ENCODE measurements at places on chromosomes 5 and 9.

GRCh38 chr5:116702776-116703175 lies 128.2 kb upstream of the SEMA6A start:
- DNase-seq, result no peak

GRCh38 chr5:155252025-155252424 lies 238.5 kb downstream of the KIF4B start:
- DNase-seq, result no peak

- DNase-seq, result no peak
Observed at GRCh38 chr5:144567421-144567780, 396.7 kb downstream of the KCTD16 start.

DNA sequence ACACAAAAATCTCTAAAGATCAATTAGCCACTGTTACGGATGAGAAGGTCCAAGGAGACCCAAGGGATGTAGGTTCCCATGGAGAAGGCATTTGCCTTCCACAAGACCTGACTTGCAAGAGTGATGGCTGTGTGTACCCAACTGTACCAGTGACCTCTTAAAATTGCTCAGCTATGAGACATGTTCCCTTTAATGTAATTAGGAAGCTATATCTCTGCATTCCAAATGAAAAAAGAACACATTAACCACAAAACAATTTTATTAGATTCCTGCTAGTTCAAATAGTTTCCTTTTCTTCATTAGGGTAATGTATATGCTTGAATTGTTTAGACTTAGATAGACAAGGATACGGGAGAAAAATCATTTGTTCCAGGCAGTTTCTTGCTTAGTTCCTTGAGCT lies 3.3 kb downstream of the OR2Y1 start:
- DNase-seq, result no peak

DNA sequence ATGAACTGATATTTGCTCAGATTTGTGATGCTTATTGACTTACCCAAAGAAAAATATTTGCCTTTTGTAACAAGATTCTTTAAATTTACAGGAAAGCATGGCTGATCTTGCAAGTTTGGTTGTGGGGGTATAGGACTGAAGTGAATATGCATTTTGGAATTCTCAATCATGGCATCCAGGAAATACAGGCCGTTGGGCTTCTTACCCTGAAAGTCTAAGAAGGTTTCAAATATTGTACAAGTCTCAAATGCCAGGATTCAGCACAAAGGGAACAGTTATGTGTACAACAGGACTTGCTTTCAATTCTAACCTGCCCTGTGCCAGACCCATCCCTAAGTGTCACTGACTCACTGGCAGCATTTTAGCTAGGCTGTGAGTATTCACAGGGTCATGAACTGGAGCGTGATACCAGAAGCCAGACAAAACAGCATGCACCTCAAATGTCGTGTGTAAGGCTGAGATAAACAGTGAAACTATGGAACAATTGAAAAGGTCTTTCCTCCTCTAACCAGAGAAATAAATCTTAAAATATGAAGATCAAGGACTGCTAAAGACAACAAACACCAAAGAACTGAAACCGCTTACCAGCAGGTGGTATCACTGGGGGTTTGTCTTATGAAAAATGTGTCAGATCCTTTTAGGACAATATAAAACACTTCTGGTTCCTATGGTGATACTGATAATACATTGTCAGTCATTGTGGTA lies 168.6 kb upstream of the RGMB start:
- no peak for DNase-seq

DNA sequence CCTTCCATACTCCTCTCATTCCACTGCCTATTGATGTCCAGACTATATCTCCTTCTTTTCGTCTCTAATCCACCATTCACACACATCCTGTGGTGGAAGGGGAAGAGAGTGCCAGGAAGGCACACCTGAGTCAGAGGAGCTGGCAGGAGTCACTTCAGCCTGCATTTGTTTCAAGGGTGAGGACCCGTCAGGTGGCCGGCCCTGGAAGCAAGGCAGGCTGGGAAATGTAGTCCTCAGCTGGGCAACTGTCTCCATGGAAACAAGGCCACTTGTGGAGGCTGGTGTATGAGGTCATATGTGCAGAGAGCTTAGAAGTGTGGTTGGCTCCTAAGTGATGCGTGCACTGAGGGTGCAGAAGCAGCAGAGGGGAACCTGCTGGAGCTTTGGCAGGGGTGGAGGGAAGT lies 278.4 kb downstream of the NSG2 start:
- DNase-seq, result no peak

DNA sequence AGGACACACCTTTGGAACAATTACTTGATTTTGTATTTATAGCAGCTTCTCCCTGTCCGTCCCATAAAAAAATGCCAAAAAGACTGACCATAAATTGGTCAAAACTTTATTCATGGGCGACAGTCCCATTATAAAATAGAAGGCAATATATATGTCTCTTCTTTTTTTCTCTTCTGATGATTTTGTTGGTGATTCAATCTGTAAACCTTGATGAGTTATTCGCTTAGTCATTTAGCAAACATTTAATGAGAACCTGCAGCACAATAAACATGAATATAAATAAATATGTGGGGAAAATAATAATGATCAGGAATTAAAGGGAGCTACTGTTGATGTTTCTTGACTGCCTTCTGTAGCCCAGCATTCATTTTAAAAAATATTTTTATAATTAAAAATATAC lies 356.4 kb upstream of the ACTBL2 start:
- no peak for DNase-seq

DNA sequence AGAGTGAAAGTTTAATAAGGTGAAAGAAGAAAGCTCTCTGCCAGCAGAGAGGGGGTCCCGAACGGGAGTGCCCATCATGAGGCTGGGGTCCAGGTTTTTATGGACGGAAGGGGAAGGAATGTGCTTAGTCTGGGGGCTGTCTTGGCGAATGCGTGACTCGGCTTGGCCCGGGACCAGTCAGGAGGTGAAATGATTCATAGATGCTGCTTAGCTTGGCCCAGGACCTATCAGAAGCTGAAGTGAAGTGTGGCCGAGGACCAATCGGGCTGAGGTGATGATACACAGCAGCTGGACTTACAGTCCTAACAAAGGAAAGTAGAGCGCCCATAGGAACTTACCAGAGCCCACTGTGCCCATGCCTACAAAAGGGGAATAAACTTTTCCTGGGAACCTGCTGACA lies 3.9 kb upstream of the FKTN start:
- DNase-seq, result no peak

- DNase-seq, result no peak
Observed at GRCh38 chr5:83672646-83673045, 48.0 kb downstream of the HAPLN1 start.

DNA sequence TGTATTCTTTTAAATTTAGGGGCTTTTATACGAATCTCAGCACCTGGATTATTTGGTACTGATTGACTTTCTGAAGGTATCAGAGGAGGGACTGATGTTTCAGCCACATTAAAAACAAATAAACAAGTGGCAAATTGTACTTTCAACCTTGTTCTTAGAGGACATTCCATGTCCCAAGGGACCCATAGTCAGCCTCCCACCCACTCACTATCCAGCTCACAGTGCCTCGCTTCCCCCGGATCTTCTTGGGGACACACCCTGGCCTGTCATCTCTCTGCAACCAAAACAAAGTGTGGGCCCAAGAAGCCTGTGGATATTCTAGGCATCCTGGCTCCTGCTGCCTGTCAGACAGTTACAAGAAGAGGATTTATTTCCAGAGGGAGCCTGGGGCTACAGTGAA lies 8.8 kb upstream of the BOD1 start:
- no peak for DNase-seq

DNA sequence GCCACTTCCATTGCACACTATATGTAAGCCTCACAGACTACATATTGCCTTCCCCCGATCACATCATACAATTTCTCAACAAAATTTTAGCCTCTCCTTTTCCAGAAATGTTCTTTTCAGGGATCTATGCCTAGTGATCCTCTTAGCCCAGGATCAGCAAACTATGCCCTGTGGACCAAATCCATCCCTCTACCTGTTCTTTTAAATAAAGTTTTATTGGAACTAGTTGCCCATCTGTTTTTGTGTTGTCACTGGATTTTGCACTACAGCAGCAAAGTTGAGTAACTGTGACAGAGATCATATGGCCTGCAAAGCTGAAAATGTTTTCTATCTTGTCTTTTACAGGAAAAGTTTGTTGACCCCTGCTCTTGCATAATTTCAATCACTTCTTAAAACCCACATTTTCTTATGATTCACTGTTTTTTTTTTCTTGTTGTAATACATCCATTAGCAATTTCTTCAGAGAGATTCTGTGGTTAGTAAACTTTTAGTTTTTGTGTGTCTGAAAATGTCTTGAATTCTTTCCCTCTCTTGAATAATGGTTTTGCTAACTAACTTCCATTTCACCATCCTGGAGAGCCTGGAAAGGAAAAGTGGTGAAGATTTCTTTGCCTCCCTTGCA lies 7.1 kb downstream of the TXNDC8 start:
- no peak for DNase-seq

- DNase-seq, result no peak
Observed at GRCh38 chr5:62093976-62094375, 212.0 kb upstream of the KIF2A start.

DNA sequence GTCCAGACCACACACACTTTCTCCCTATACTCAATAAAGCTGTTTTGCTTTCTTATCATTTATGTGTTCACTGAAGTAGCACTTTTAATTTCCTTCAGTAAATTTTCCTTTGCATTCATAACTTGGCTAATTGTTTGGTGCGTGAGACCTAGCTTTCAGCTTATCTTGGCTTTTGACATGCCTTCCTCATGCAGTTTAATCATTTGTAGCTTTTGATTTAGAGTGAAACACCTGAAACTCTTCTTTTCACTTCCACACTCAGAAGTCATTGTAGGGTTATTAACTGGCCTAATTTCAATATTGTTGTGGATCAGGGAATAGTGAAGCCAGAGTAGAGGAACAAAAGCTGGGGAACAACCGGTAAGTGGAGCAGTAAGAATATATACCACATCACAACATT lies 114.7 kb downstream of the ST8SIA4 start:
- no peak for DNase-seq

- no peak for DNase-seq
Observed at GRCh38 chr5:122054266-122054665, 23.8 kb downstream of the LOX start.

GRCh38 chr5:14244721-14245120 lies 101.6 kb downstream of the TRIO start:
- no peak for DNase-seq

- DNase-seq, result no peak
Observed at GRCh38 chr9:91771027-91771426, 179.0 kb downstream of the ROR2 start.

DNA sequence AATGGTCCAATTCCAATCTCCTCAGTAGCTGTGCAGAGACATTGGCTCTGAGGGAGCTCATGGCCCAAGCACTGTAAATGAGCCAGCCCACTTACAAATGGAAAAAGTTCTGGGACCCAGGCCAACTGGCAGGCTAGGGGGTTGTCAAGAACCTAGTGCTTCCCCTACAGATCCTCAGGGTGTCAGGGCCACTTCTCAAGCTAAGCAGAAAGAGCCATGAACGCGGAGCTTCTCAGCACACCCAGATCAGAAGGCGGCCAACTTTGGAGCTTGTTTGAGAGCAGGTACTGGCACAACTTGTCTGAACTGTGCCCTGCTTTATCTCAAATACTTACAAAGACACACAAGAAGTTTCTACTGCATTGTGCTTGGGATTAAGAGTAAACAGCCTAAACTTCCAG lies 17.5 kb downstream of the TLE1 start:
- DNase-seq, result no peak

GRCh38 chr9:137610944-137611343 lies 5.5 kb downstream of the ARRDC1 start:
- DNase-seq, result no peak

- DNase-seq, result no peak
Observed at GRCh38 chr5:76674330-76675066, 41.4 kb upstream of the F2R start.

DNA sequence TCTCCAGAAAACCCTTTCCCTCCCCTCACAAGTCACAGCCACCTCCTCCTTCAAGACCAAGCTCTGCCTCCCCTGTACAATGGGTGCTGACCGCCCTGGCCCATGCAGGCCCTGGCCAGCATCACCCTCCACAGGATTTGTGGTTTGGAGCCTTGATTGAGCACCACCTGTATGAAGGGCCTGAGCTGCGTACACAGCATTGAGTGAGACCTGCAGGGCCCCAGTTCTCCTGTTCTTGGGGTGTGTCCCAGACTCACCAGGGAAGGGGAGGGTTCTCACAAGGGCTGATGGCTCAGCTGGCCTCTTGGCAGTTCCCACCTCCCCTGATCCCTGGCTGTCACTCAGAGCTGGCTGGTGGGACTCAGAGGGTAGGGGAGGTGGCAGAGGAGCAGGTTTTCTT lies 63.7 kb upstream of the IER5L start:
- no peak for DNase-seq

GRCh38 chr5:59506285-59506877 lies 387.1 kb downstream of the PDE4D start:
- no peak for DNase-seq

- DNase-seq, result no peak
Observed at GRCh38 chr5:108529381-108529780, 147.5 kb upstream of the FBXL17 start.

DNA sequence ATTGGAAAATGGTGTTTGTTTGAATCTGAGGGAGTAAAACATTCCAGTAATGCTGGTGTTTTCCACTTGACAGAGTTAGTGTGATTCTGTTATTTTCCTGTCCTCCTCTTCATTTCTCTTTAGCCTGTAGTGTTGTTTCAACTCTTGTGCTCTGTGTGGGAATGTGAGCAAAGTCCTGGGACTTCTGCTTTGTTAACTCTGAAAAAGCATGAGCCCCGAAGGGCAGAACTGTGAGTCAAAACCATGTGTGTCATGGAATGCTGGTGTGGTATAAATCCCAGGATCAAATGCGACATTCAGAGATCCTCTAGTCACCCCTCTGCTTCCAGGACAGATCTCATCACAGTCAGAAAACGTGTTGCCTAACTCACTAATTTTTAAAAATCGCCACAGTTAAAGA lies 8.9 kb downstream of the F2R start:
- DNase-seq, result no peak

DNA sequence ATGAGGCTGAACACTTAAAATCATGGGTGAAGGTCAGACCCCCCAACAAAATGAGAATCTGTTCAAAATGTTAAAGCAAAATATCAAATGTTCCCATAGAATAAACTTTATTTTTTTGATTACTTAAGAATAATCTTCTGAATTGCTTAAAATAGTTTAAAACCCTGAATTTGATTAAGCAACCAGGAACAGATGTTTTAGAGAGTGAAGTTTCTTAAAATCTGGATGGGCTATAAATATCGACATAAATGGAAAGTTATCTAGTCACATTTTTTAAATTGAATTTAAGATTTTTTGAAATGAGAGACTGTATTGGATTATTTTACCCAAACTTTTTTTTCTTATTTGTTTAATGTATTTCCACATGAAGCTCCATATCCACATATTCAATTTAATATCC lies 98.5 kb downstream of the ADAMTS12 start:
- no peak for DNase-seq

- DNase-seq, result no peak
Observed at GRCh38 chr5:134569758-134570364, 44.4 kb downstream of the JADE2 start.

GRCh38 chr9:101055516-101055915 lies 27.0 kb downstream of the PLPPR1 start:
- DNase-seq, result no peak

GRCh38 chr5:173301695-173302545 lies 26.3 kb downstream of the STC2 start:
- DNase-seq, result no peak

- no peak for DNase-seq
Observed at GRCh38 chr9:19104515-19105282, 2.0 kb upstream of the HAUS6 start.
